Erythroblast (primary cell): ENCODE measurements at places on chromosomes 2 and 18.

DNA sequence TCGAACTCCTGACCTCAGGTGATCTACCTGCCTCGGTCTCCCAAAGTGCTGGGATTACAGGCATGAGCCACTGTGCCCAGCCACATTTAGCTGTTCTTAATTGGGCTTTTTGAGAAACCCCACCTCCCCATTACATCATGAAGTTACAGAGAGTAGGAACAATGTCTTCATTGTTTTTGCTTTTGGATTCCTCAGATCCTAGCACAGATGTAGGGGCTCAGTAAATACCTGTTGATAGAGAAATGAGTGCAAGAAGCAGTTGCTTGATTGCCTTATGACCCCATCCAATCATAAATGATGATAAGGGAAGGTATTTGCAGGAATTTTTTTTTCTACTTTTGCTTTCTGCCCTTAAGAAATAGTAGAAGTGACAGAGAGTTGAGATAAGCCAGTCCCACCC, 25.4 kb downstream of the GREB1L start:
- no peak for DNase-seq

- peak; percentile 11 for DNase-seq
Measured at GRCh38 chr2:61421611-61422010, 49.3 kb downstream of the USP34 start.

GRCh38 chr18:55900380-55900779, 312.4 kb upstream of the TCF4 start:
- DNase-seq, result no peak

- no peak for DNase-seq
Measured at GRCh38 chr18:6279308-6279707, 135.4 kb downstream of the L3MBTL4 start.

GRCh38 chr18:55897091-55897689, 309.2 kb upstream of the TCF4 start:
- DNase-seq, result no peak

DNA sequence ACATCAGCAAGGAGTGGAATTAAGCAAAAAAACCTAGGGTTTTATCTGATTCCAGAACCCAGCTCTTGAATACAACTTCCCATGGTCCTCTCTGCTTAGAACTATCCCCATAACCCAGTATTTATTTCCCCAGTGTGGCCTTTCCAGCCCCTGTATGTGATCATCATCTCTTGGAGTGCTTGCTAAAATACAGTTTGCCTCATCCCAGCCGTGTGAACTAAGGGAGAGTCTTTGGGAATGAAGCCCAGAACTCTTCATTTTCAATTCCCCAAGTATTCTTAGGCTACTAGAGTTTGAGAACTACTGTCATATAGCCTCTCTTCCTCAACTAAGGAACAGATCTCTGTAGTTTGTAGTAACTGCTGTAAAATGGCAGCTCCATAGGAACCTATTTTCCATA, 173.1 kb downstream of the LCLAT1 start:
- DNase-seq, result no peak

- no peak for DNase-seq
Measured at GRCh38 chr18:75131381-75132000, 77.4 kb downstream of the PTGR3 start.
